ENCODE measurements at places on chromosomes 13 and 19.

GRCh38 chr19:17648097-17648660, 40.0 kb downstream of the UNC13A start:
- no peak for DNase-seq

- no peak for DNase-seq
Observed at GRCh38 chr13:44132710-44133109, 240.9 kb upstream of the SERP2 start.

DNA sequence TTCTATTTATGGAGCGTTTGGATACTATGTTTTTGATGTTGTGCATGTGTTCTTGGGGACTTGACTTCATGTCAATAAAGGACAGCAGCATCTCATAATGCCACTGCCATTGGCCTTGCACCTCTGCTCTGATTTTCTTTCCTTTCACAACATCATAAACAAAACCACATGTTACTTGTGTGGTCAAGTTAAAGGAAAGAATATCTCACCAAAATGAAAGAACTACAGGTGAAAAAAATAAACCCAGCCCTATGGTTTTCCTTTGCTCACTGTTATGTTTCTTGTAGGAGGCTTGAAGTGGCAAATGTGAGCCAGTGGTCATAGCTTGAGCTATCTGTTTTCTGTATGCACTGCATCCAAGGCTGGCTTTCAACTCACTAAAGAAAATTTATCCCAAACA, 240.4 kb downstream of the KCNRG start:
- no peak for DNase-seq

DNA sequence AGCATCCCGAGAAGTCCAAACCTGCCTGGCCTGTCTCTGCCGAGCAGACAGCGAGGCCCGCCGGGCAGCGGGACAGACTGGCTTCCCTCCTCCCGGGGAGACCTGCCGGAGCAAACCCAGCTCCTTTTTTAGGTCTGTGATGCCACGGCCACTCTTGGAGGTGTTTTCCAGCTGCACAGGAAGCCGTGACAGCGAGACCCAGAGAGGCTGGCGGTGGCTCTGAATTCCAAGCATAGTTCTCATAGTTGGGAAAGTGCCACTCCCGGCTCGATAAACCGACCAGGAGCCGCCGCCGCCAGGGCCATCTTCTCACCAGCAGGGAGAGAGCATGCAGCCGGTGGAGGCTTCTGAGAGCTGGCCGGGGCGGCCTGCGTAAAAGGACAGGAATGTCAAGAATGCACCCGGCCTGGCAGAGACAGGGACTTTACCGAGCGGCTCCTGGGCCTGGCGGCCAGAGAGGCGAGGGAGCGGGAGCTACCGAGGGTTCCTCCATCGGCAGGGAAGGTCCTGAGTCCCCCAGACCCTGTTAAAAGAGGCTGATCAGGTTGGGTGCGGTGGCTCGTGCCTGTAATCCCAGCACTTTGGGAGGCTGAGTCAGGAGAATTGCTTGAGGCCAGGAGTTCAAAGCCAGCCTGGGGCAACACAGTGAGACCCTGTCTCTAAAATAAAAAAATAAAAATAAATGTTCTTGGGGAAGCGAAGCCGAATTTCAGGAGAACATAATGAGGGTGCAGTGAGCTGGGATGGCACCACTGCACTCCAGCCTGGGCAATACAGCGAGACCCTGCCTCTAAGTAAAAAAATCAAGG, 64.9 kb downstream of the GADD45B start:
- DNase-seq = no peak

GRCh38 chr13:52812941-52813340, 35.5 kb downstream of the PCDH8 start:
- DNase-seq = no peak

DNA sequence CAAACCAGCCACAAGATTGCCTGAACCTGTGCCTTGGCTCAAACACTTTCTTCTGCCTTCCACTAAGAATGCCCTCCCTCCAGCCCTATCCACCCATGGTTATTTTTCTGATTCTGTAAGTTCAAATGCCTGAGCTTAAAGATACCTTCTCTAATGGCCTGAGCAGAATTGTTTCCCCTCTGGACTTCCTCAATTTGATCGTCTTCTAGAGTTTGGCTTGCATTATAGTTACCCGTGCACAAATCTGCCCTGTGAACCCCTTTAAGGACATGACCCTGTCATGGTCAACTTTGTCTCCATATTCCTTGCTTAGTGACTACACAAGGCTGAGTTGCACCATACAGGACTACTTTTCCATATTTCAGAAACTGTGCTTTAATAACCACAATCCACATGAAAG, 481.0 kb downstream of the FOXO1 start:
- no peak for DNase-seq

DNA sequence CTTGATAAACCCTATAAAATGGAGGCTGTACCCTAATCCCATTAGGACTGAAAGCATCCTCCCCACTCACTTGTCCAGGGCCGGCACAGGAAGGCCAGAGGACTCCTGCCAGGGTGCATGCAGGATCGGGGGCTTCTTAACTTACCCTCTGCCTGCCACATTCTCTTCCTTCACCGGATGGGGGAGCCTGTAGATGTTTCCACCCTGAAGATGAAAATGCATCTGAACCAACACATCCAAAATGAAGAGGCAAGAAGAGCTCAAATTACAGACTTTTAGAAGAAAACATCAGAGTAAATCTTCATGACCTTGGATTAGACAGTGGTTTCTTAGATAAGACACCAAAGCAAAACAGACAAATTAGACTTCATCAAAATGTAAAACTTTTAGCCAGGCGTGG, 25.9 kb upstream of the NAPA start:
- no peak for DNase-seq

GRCh38 chr13:59829690-59830089, 334.0 kb downstream of the DIAPH3 start:
- DNase-seq = no peak

GRCh38 chr19:11268783-11269267, 6.5 kb upstream of the DOCK6 start:
- DNase-seq = no peak

DNA sequence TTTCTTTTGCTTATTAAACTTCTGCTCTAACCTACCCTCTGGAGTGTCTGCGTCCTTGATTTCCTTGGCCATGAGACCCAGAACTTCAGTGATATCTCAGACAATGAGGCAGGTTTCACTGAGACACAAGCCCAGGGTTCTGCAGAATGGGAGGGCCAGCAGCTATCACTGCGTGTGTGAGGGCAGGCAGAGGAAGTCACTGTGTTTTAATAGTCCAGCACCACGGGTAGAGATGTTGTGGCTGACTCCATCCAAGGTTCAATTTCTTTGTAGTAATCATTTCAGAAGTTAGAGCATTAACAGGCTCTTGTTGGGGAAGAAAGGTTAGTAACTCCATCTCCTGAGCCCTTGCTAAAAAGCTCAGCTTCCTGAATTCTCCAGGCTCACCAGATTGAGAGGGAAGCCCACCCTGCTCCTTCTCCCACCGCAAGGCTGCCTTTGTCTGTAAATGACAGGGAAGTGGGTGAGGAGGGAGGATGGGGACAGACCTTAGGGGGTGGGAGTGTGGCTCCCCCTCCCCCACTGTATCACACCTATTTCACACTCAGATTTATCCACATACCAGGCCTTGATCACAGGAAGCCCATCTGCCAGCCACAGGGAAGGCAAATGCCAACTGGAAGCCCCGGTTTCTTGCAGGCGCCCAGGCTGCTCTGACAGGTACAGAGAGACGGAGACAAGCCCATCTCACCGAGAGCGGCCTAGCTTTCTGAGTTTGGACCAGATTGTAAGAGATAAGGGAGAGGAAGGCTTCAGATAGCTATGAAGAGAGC, 2.1 kb downstream of the C19orf12 start:
- DNase-seq = no peak

DNA sequence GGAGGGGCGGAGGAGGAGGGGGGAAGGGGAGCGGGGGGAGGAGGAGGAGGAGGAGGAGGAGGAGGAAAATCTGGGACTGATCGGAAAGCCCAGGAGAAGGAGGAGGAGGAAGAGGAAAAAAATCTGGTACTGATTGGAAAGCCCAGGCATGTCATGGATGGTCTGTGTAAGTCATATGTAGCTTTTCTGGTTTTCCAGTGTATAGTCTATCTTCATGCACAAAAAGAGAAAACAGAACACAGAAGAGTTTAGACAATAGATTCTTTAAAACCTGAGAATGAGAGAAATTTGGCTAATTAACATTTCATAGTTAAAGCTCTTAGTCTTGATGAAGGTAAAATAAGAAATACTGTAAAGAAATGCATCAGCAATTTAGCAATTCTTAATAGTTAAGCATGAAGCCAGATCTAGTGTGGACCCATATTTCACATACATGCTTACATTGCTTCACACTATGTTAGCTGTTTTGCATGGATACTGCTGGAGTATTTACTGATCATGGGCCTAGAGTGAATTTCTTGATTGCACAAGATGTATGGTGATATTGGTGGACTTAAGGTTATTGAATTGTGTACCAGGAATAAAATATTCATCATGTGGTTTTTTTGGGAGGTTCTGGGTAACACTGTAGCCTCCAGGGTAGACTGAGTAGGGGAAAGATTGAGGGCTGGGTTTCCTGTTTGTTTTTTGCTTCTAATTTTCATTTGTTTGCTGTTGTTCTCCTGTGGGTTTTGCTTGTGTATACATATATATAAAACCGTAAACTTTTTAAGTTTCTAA, 41.4 kb downstream of the SUCLA2 start:
- DNase-seq = no peak

GRCh38 chr19:31408460-31409124, 59.4 kb upstream of the TSHZ3 start:
- no peak for DNase-seq
